ENCODE measurements at places on chromosomes 4 and X.

- DNase-seq = no peak
Measured at GRCh38 chr4:114464726-114465272, 133.8 kb upstream of the UGT8 start.

GRCh38 chr4:184734758-184735157 is 862 bp upstream of the CENPU start:
- no peak for DNase-seq

GRCh38 chr4:116724249-116724648 is 361.1 kb downstream of the TRAM1L1 start:
- no peak for DNase-seq

GRCh38 chrX:46040001-46040400 is 505.2 kb downstream of the ZNF674 start:
- no peak for DNase-seq

GRCh38 chrX:48998391-48998790 is 3.7 kb downstream of the GRIPAP1 start:
- no peak for DNase-seq
